Cerebellar nuclear complex (tissue), 1 donor: ENCODE measurements at places on chromosomes 7 and 10.

GRCh38 chr7:30740417-30741181 lies 11.3 kb upstream of the INMT start:
- DNase-seq: no peak

DNA sequence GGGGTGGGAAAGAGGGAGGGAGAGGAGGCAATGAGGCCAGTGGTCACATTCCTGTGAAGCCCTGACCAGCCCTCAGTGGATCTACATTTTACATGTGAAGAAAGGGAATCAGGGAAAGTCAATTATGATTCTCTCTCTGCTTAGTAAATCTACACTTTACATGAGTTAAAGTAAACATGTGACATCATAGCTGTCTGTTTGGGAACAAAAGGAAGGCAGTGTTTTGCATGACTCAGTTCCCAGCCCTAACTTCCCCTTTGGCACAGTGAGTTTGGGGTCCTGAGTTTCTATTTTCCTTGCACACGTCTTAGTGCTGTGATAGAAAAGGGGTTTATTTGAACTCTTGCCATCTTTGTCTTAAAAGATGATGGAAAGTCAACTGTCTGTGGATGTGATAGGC lies 615.1 kb downstream of the SDK1 start:
- DNase-seq: no peak

DNA sequence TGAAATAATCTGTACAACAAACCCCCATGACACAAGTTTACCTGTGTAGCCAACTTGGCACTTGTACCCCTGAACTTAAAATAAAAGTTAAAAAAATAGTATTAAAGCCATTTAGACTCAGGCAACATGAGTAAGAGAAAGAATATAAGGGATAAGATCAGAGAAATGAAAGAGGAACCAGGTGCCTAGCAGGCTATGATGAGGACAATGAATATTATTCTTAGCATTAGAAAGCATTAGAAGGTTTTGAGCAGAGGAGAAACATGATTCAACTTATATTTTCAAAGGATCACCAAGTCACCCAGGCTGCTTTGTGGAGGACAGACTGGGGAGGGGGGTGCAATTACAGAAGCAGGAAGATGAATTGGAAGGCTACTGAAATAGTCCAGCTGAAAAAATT lies 48.1 kb upstream of the TES start:
- no peak for DNase-seq

DNA sequence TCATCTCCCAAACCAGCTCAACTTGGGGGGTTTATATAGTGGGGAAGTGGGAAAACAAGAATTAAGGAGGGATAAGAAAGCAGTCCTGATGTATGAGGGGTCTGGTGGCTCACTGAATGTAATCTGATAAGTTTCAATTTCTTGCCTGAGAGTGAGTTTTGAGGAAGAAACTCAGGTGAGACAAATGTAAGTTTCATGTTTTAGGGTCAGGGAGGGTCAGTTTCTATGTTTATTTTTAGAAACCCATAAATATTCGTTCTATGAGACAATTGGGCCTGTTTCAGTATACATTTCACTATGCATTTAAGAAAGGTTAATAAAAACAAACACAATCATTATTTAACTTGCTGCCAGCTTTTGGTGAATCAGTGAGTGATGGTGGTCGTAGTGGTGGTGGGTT lies 128.0 kb upstream of the MBL2 start:
- DNase-seq: no peak

- DNase-seq: no peak
Observed at GRCh38 chr7:139909379-139910050, 80.5 kb downstream of the TBXAS1 start.

DNA sequence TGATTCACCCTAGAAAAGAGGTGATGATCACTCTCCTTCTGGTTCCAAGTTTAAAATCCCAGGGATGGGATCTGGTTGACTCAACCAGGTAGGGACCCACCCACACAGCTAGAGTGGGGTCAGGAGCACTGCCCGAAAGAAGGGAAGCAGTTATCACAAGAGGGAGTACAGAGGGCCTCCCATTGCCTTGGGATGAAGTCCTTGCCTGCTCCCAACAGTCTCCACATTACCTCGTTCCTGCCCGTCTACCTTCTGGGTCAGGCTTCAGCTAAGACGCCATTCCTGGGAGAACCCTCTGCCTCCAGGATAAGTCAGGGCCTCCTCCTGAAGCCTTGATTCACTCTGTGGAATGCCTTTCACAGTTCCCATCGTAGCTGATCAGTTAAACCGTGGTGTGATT lies 23.8 kb downstream of the ZMIZ2 start:
- no peak for DNase-seq

DNA sequence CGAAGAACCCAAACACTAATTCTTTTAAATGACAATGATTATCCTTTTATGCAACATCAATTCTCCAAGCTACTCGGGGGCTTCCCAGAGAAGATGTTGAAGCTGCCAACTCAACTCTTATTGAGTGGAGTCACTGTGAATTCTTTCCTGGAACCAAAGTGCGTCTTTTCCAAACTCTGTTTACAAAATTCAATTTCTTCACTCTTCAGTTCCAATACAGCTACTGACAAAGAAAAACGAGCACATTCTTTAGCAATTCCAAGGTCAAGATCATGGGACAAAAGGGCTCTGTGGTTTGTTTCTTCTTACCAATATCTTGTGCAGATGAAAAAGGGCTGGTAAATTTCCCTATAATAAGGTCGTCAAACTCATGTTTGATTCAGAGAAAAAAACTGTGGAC lies 74.2 kb downstream of the FAS start:
- DNase-seq: no peak

DNA sequence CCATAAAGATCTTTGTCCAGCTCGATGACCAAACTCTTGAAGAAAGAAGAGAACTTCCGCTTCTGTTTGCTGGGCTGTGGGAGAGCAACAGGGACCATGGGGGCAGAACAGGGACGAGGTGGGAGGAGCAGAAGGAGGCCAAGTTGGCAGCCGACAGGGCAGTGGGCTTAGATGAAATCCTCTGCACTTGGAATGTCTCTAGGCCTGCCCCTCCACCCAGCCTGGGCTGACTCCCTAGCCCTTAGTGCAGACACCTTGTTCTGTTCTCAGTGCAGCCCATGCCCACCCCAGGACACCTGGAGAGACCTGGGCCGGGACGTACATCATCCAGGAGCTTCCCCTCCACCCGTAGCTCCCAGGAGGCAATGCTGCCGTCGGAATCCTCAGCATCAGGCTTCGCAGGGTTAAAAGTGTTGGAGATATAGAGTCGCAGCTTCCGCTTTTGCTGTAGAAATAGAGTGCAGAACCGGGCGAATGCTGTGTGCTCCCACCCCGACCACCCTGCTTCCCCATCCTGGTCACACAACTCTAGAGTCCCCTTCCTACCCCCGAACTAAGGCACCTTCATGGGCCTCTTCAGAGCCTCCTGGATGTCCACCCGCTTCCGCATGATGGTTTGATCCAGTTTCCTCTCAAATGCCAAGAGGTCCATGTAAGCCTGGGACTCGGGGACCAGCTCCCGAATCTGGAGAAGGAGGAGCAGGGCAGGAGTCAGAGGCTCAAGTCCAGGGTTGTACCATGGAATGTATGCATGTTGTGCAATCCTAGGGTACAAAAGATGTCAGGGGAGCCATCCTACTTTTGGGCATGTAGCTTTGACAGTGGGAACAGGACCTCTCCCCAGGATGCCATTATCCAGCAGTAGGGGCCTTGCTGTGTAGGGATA lies 6.1 kb downstream of the SMARCD3 start:
- DNase-seq: no peak

GRCh38 chr10:90614631-90615030 lies 243.2 kb downstream of the HTR7 start:
- no peak for DNase-seq

DNA sequence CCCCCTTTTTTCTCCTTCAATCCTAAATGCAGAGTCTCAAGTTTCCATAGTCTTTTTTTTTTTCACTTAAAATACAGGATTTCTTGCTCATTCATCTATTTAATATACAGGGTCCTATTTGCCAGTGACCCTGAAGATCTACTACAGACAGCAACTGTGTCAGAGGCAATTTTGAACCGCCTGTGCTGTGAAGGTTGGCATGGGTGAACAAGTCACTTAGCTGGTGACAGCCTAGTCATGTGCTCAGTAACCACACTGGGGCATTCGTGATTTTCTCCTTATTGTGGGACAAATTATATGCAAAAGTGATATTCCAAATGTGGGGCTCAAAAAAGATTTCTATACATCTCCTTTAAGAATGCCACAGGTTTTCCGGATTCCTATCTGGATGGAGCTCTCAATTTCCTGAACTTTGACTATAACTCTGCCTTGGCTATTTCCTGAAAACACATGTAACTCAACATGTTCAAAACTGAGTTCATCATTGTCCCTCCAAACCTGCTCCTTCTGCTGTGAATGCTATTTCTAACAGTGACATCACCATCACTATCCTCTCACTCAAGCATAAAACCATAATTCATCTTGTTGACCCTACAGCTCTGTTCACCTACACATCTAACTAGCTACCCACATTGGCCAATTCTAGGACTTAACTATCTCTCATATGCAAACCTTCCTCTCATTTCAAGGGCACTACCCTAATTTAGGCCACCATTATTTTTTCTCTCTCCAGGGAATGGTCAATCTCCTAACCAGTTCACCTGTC lies 36.7 kb downstream of the CDK6 start:
- DNase-seq: no peak

GRCh38 chr7:20064181-20064970 lies 152.8 kb downstream of the MACC1 start:
- DNase-seq: no peak

DNA sequence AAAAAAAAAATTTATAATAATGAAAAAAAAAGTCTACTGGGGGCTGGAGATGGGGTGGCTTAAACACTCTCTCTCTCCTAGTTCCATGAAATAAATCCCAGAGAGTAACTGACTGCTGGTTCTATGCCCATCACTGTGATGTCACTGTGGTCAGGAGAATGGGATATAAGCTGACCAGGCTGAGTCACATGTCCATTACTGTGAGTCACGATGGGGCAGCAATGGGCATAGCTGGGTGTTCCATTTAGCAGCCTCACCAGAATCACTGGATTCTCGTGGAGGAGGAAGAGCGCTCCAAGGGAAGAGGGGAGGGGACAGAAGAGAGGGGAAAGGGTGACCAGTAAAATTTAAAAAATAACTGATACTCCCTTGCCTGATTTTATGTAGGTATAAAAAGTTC lies 37.1 kb downstream of the MASTL start:
- DNase-seq: no peak

DNA sequence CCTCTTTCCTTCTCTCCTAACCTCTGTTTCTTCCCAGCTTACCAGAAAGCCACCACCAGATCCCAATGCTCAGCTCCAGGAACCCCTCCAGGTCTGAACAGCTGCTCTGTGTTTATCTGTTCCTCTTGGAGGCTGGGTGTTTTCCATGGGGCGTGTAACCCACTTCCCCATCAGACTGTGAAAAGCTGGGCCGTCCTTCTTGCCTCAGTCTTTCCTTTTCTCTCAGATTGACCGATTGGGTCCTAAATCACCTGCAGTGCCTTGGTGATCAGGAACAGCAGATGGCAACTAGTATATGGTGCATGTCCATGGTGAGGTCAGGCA lies 4.8 kb downstream of the SH3PXD2A start:
- no peak for DNase-seq

DNA sequence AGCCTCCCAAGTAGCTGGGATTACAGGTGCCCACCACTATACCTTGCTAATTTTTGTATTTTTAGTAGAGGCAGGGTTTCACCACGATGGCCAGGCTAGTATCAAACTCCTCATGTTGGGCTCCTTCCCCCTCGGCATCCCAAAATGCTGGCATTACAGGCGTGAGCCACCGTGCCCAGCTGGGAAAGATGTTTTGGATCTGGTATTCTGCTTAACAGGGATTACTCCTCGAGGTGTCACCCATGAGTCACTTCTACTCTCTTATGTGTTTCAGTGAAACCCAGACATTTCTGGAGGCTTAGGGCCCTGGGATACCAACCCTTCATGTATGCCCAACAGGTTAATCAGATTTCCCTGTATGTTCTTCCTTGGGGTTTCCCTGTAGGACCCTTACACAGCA lies 11.8 kb upstream of the OPN4 start:
- no peak for DNase-seq

- DNase-seq: no peak
Observed at GRCh38 chr10:30774261-30774660, 144.7 kb upstream of the LYZL2 start.

DNA sequence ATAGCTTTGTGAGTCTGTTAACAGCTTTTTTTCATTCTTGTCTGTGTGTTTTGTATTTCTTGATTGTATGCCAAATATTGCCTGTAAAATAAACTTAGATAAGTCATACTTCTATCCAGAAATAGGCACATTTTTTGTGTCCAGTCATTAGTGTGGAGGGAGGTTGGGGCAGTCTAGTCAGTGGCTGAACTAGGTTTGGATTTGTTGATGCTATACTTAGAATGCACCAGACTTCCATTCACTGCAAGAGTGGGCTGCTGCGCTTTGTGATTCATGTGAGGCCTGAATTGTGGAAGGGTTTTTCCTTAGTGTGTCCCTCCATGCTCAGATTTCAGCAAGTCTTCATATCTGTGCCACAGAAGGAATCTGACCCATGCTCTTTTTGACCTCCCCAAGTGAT lies 50.0 kb downstream of the TRUB1 start:
- DNase-seq: no peak

- DNase-seq: no peak
Observed at GRCh38 chr7:157547611-157548010, 210.8 kb downstream of the DNAJB6 start.

DNA sequence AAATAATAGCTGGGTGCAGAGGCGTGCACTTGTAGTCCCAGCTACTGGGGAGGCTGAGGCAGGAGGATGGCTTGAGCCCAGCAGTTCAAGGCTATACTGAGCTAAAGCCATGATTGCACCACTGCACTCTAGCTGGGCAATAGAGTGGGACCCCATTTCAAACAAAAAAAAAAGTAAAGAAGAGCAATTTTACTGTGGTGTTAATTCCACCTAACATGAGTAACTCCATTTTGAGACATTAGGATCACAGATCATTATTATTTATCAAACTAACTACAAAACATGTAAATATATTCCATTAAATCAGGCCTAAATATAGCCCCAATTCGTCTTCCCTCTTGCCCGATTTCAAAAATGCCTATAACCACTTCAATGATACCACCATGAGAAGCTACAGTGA lies 104.8 kb upstream of the TRIM24 start:
- DNase-seq: no peak

DNA sequence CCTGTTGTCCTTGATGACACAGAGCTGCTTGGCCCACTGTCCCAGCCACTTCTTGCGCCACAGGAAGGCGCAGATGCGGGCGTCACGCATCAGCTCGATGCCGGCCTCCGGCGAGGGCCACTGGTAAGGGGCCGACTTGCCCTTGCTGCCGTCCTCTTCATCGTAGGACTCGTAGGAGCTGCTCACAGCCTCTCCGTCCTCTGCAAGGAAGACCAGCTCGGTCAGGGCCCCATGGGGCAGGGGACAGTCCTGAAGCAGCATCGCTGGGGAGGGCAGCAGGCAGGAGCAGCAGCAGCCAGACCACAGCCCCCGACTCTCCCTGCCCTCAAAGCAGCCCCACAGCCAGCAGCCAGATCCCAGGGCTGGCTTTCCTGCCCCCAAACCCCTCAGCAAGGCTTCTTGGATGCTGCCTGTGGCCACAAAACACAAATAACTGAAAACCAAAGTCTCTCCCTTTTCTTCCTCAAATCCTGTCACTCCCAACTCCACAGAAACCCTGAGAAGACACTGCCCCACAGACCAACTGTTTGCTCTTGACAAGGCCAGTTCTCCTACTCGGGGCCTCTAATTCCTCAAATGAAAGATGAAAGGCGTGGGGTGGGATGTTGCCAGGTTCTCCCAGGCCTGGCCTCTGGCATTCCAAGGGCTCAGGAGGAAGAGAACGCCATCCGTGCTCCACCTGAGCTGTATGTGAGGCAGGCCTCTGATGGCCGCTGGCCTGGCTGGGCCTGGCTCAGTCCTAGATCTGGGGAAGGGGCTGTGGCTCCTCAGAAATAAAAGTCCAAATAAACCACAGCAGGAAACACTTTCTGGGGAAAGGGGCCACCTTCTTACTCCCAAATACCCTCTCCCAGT lies 76.7 kb downstream of the VWA2 start:
- no peak for DNase-seq
